ENCODE measurements at places on chromosomes 2 and 18.

GRCh38 chr2:60297296-60298005 lies 256.0 kb downstream of the BCL11A start:
- no peak overlapping the region for H3K4me3 ChIP-seq
- no peak overlapping the region for H3K27ac ChIP-seq
- no peak for DNase-seq
- H3K36me3 ChIP-seq: no peaks in the 10 kb centered on the region

GRCh38 chr18:34493566-34494358 lies 216.3 kb upstream of the DTNA start:
- peak overlapping the region; percentile 92 for H3K27ac ChIP-seq
- H3K4me3 ChIP-seq: peak overlapping the region; percentile 71
- H3K27me3 ChIP-seq: no peaks in the 10 kb centered on the region
- H3K4me1 ChIP-seq: no peaks in the 10 kb centered on the region

GRCh38 chr18:13570856-13571495 lies 155.4 kb downstream of the FAM210A start:
- no peak overlapping the region for H3K4me3 ChIP-seq
- H3K4me1 ChIP-seq: no peaks in the 10 kb centered on the region
- no peaks in the 10 kb centered on the region for H3K27me3 ChIP-seq
- H3K27ac ChIP-seq: no peak overlapping the region

DNA sequence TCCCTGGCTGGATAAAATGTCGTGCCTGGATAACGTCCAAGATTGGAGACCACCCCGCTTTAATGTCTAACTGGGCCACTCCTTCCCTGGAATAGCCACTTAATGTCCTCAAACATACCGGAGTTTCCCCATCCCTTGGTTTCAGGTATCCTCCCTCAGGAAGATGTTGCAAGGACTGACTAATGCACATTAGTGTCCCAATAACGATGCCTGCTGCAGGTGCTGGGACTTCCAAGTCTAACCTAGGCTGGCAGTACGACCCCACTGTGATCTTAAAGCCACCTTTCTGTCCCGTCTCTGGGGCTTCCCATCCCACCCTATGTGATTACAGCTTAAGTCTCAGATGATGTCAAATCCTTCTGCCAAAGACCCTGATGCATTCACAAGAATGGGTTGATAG lies 1.1 kb upstream of the ATP6V1C2 start:
- no peaks in the 10 kb centered on the region for H3K4me1 ChIP-seq
- no peak overlapping the region for H3K27ac ChIP-seq
- H3K36me3 ChIP-seq: no peaks in the 10 kb centered on the region
- DNase-seq: no peak
- H3K27me3 ChIP-seq: peaks cover 34% of the 10 kb centered on the region

DNA sequence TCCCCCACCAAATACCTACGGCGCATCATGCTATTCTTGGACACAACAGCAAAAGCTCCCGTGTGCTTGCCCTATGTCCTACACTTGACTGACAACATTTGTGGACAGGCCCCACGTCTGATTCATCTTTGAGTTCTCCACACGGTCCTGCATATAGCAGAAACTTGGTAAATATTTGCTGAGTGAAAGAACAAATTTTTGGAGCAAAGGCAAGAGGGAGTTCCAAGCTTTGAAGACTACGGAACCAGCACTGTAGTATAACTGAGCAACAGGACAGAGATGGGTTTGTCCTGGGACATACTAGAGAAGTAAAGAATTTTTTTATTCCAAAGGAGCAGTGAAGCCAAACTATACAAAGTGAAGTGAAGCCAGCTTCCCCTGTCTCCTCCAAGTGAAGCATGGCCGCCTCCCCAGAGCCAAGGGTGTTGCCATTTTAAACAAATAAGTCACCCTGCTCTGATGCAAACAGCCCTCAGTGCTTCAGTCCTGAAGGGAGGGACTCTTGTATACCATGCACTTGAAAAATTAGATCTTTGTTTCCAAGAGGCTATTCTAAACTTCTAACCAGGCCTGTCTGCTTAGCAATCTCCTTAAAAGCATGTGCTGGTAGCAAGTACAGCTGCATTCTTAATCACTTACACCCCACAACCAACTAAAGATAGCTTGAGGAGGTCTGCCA lies 35.9 kb downstream of the SPRED2 start:
- DNase-seq: no peak
- no peaks in the 10 kb centered on the region for H3K27me3 ChIP-seq
- no peak overlapping the region for H3K4me3 ChIP-seq
- H3K36me3 ChIP-seq: no peaks in the 10 kb centered on the region
- peak overlapping the region; percentile 19 for H3K27ac ChIP-seq

DNA sequence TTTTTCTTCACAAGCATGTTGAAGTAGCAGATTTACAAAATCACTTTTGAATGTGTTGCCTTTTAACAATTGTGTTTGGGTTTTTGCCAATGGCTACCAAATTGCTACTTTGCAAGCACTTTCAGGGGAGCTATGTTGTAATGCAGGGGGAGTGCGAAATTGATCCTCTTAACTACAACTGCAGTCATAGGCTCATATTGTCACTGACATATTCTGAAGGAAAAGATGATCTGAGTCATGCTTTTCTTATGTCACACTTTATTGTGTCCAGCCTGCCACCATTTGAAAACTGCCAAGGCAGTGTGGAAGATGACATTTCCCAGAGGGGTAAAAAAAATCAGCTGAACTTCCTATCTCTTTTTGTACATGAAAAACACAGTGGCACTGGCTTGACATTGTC lies 74.9 kb downstream of the GPD2 start:
- H3K4me1 ChIP-seq: no peaks in the 10 kb centered on the region
- DNase-seq: no peak
- no peak overlapping the region for H3K27ac ChIP-seq

DNA sequence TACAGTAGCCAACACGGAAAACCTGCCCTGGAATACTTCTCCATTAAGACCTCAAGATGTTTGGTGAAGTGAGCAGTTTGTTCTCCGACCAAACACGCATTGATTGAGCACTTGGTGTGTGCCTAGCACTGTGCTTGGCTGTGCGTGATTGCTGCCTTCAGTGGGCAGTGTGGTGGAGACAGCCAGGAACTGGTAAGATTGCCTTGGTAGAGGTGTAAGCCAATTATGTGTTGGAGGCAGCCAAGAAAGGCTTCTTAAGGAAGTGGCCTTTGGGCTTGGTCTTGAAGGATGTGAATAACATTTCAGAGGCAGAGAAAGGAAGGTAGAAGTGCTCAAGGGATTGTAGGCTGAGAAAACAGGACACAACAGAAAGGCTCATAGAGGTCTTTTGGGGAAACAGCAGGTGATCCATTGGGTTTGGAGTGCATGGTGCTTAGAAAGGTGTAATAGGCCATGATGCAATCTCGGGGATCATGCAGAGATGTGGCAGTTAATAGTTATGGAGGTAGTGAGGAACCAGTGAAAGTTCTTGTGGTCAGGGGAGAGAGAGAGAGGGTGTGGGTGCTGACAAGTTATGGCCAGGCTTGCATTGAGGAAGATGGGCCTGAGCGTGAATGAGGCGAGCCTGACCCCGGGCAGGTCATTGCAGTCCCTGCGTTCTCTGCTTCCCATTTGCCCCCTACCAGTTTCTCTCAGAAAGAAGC lies 6.3 kb downstream of the B3GNT2 start:
- no peaks in the 10 kb centered on the region for H3K36me3 ChIP-seq
- no peak for DNase-seq
- H3K27ac ChIP-seq: no peak overlapping the region
- no peaks in the 10 kb centered on the region for H3K27me3 ChIP-seq
- no peak overlapping the region for H3K4me3 ChIP-seq
- no peaks in the 10 kb centered on the region for H3K4me1 ChIP-seq

DNA sequence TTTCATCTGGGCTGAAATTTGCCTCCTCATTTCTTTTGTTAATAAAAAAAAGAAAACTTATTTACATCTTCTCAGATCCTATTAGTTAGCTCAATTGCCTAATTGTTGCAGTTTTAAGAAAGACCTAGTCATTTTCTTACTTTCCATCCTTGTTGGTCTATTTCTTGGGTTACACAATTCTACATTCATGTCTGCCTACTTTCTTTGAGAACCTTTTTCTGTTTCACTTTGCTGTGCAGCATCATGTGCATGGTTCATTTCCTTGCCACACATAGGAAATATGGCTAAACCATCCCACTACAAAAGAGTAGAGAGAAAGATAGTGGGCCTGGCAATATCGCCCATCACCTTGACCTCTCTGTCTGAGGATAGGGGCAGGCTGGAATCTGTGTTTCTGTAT lies 780.7 kb upstream of the FANCL start:
- no peaks in the 10 kb centered on the region for H3K4me1 ChIP-seq
- DNase-seq: no peak
- no peak overlapping the region for H3K4me3 ChIP-seq
- H3K36me3 ChIP-seq: no peaks in the 10 kb centered on the region
- no peaks in the 10 kb centered on the region for H3K27me3 ChIP-seq

DNA sequence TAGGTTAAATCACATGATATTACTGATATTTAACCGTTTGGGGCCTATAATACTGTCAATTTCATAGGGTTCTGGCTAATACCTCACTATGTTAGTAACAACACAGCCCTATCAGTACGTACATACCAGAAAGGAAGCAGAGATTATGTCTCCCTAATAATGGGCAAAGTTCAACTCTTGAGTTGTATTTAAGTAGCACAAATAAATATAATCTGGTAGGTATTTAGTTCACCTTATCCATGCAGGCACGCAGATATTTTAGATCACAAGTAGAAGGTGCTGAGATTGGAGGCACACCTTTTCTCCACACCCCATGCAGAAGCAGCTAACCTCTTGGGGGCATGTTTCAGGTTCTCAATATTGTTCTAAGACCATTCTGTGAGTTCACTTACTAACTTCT lies 118.9 kb downstream of the IRS1 start:
- H3K4me3 ChIP-seq: no peak overlapping the region
- no peaks in the 10 kb centered on the region for H3K27me3 ChIP-seq
- no peaks in the 10 kb centered on the region for H3K4me1 ChIP-seq
- DNase-seq: no peak
- H3K36me3 ChIP-seq: no peaks in the 10 kb centered on the region

DNA sequence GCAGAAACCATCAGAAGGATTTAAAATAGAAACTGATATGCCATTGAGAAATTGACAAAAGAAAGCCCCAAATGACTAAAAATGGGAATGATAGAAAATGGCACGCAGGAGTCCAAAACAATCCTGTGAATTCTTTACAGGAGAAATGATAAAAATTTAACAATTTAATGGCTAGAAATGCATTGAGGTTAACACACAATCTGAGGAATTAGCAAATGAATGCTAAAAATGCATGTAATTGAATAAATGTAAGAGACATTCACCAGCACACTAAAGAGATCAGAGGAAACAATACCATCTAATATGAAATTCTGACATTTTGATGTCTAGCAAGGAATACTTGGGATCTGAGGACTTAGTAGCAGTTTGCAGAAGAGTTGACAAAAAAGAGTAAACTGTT lies 37.0 kb downstream of the MARCHF4 start:
- H3K27me3 ChIP-seq: no peaks in the 10 kb centered on the region
- no peak for DNase-seq
- H3K27ac ChIP-seq: no peak overlapping the region
- H3K36me3 ChIP-seq: no peaks in the 10 kb centered on the region

DNA sequence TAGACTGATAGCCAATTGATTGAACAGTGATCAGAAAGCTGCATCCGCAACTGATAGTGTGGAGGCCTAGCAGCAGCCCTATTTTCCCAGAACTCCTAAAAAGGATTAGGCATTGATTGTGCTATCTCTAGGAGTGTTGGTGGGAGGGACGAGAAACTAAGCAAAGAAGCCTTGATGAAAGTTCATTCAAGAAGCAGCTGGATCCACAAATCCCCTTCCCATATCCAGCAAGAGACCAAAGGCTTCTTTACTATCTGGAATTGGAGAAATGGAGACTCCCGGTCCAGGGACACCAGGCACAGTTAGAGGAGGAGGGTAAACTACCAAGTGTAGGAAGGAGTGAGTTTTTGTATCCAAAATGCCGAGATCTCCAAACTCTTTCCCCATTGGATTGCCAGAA lies 151.5 kb downstream of the ALK start:
- no peak for DNase-seq
- H3K4me1 ChIP-seq: no peaks in the 10 kb centered on the region
- H3K4me3 ChIP-seq: no peak overlapping the region
- no peak overlapping the region for H3K27ac ChIP-seq
- H3K27me3 ChIP-seq: no peaks in the 10 kb centered on the region
- no peaks in the 10 kb centered on the region for H3K36me3 ChIP-seq

- H3K27ac ChIP-seq: peak overlapping the region; percentile 19
- DNase-seq: no peak
- H3K4me3 ChIP-seq: peak overlapping the region; percentile 37
- no peaks in the 10 kb centered on the region for H3K4me1 ChIP-seq
Observed at GRCh38 chr2:3728104-3729054, 25.0 kb downstream of the DCDC2C start.

DNA sequence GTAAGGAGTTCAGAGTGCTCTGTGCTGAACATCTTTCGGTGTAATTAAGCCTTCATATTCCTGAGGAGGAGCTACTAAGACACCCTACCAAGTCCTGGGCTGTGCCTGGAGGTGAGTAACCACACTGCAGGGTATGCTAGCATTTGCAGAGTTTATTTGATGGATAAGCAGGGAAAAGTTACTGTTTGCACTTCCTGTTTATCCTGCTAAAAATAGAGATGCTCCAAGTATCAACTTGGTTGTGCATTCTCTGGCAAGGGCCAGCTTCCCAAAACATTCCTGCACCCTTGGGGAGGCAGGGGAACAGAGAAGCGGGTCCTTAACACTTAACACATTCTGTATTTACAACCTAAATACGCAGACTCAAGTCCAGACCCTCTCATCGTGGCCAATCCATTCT lies 49.8 kb downstream of the PARD6G start:
- no peaks in the 10 kb centered on the region for H3K27me3 ChIP-seq
- H3K36me3 ChIP-seq: no peaks in the 10 kb centered on the region
- no peaks in the 10 kb centered on the region for H3K4me1 ChIP-seq
- H3K27ac ChIP-seq: no peak overlapping the region
- no peak for DNase-seq

GRCh38 chr2:12929758-12930157 lies 213.0 kb downstream of the TRIB2 start:
- H3K27ac ChIP-seq: no peak overlapping the region
- H3K36me3 ChIP-seq: no peaks in the 10 kb centered on the region
- no peaks in the 10 kb centered on the region for H3K4me1 ChIP-seq
- DNase-seq: no peak

- H3K4me1 ChIP-seq: no peaks in the 10 kb centered on the region
- H3K36me3 ChIP-seq: no peaks in the 10 kb centered on the region
- peak overlapping the region; percentile 10 for H3K27ac ChIP-seq
- no peak for DNase-seq
- H3K27me3 ChIP-seq: no peaks in the 10 kb centered on the region
- H3K4me3 ChIP-seq: no peak overlapping the region
Observed at GRCh38 chr18:26510337-26510736, 38.0 kb downstream of the KCTD1 start.

GRCh38 chr2:233853353-233853752 lies 982 bp downstream of the HJURP start:
- no peaks in the 10 kb centered on the region for H3K4me1 ChIP-seq
- no peak for DNase-seq
- H3K27ac ChIP-seq: no peak overlapping the region
- no peak overlapping the region for H3K4me3 ChIP-seq
- no peaks in the 10 kb centered on the region for H3K27me3 ChIP-seq

- H3K36me3 ChIP-seq: no peaks in the 10 kb centered on the region
- no peak overlapping the region for H3K4me3 ChIP-seq
- DNase-seq: no peak
Observed at GRCh38 chr2:206989311-206989710, 50.0 kb downstream of the CPO start.
